ENCODE measurements at places on chromosomes 1 and 21.
A peak's percentile ranks its signal among the peaks of the same experiment; 100 is the strongest.

DNA sequence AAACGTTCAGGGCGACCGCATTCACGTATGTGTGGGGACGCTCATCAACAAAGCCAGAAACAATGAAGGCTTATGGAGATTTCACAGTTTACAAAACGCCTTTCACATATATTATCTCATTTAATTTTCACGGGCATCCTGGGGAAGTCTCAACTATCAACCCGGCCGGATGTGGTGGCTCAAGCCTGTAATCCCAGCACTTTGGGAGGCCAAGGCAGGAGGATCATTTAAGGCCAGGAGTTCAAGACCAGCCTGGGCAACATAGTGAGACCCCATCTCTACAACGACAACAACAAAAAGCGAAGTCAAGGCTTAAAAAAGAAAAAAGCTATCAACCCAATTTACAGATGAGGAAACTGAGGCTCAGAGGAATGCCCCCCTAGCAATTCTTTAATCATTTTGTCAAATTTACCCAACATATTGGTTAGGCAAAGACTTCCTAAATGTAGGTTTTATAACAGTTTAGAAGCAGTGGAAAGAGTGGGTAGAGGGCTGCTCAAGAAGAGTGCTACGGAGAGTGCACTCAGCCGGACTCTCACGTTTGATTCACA is 28.3 kb downstream of the SLC66A1 start:
- DNase-seq: no peak

DNA sequence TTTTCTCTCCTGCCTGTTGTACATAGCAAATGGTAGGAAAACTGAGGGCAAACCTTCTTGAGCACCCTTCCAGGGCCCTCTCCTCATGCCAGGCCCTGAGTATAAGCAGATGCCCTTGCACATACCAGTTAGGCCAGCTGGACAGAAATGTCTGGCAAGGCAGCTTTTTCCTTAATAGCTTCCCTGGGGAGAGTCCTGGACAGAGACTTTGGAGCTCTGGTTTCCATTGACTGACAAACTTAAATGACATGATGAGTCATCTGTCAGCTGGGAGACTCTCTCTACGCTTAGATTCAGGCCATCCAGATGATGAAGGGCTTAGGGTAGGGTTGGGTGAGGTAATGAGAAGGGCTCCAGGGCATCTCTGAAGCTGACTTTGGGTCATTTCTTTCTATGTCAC is 317.5 kb downstream of the ASTN1 start:
- no peak for DNase-seq

DNA sequence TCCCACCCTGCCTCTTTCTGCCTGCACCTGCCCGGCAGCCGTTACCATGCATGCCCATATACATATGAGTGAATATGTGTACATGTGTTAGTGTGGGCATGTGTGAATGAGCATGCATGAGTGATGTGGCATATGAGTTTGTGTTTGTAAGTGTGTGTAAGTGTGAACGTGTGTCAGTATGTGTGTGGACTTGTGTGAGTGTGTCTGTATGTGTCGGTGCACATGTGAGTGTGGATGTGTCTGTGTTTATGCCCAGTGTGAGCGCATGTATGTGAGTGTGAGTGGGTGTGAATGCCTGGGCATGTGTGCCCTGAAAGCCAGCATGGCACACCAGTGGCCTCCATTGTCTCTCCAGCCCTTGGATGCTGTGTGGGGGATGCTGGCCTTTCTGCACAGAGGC is 2.5 kb upstream of the UMODL1 start:
- no peak for DNase-seq

- peak; percentile 66 for DNase-seq
Measured at GRCh38 chr1:41341772-41342562, 19.3 kb upstream of the FOXO6 start.

DNA sequence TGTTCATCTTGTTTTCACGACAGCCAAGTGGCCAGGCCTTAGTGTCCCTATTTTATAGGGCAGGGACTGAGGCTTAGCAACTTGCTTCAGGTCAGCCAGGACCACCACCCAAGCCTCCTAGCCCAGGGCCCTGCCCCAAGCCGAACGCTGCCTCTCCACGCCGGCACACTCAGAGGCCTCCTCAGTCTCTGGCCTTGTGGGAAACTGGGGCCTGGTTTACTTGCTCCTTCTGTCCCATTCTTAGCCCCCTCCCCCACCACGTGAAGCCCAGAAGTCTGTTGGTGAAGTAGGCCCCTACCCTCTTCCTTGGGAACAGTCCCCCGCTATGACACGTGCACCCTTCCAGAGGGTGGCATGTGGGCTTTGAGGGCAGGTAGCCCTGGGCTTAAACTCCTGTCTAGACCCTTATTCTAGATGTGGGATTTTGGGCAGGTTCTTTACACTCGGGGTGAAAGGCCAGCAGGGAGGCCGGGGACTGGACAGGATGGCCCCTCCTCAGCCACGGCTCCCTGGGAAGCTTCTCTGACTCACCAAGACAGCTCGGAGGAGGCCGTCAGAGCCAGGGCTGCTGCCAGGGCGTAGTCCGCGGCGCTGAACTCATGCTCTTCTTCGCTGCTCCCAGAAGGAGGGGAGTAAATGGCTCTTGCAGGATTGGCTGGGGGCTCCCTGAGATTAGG is 4.3 kb downstream of the MYOM3 start:
- DNase-seq: no peak

GRCh38 chr1:22285549-22286396 is 142.9 kb upstream of the WNT4 start:
- no peak for DNase-seq

- DNase-seq: peak; percentile 87
Measured at GRCh38 chr1:15384301-15384901, 25.3 kb upstream of the EFHD2 start.

GRCh38 chr1:182962554-182963115 is 9.7 kb upstream of the SHCBP1L start:
- DNase-seq: peak; percentile 77

GRCh38 chr21:45157932-45158331 is 83.6 kb downstream of the ADARB1 start:
- no peak for DNase-seq

DNA sequence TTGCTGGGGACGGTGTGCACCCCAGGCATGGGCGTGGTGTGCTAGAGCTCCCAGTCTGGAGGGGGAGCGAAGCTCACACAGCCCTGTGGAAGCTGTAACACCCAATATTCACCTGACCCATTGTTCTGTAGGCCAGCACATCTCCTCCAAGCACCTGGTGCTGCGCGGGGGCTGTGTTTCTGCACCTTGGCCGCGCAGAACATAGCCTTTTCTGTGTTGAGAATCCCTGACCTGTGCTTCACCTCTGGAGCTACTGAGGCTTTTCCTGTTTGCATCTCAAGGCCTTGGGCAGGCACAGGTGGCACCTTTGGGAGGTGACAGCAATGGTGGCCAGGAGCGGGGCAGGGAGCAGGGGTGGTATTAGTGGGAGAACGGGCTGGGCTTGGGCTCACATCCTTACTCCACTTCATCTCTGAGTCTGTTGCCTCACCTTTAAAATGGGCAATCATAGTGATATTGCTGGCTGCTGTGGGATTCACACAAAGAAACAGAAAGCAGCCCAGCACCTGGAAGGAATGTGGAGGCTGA is 343.9 kb upstream of the AJAP1 start:
- DNase-seq: no peak

- DNase-seq: no peak
Measured at GRCh38 chr1:24989082-24989481, 59.0 kb upstream of the RUNX3 start.

DNA sequence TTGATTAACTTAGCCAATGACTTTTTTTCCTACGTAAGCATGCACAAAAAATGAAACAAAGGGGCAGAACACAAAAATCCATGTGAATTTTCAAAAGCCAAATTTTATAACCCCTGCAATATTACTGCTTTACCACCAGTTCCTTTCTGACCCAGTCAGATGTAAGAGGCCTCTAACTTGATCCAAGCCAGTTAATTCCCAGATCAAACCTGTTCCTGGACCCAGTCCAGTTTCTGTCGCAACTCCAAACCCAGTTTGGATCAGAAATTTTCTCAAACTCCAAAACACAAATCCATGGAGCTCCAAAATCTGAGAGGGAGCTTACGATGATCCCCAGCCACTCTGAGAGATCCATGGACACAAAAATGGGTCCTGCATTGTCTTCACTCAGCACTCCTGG is 7.8 kb upstream of the ZYG11A start:
- no peak for DNase-seq
